CD4-positive, alpha-beta T cell treated with Interleukin-6 at 100 ng/mL for 8 hours (primary cell): ENCODE measurements at places on chromosomes 5 and 9.

DNA sequence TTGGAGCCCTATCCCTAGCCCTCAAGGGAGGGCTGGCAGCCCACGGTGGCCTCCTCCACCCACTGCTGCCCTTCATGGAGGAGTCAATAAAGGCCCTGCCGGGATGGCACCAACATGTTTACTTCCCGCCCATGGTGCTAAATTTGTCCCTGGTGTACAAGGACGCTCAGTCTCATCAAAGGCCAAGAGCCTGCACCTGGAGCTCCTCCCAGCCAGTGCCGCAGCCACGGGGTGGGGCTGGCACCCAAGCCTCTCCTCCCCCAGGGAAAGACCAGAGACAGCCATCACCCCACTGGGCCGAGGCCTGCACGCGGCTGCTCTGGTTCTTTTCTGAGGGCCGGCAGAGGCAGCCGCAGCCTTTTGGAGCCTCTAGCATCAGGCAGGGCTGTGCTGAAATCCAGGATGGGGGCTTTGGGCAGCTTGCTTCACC is 34.8 kb upstream of the RXRA start:
- DNase-seq: no peak

GRCh38 chr9:121839726-121840500 is 188.5 kb downstream of the DAB2IP start:
- DNase-seq: no peak

DNA sequence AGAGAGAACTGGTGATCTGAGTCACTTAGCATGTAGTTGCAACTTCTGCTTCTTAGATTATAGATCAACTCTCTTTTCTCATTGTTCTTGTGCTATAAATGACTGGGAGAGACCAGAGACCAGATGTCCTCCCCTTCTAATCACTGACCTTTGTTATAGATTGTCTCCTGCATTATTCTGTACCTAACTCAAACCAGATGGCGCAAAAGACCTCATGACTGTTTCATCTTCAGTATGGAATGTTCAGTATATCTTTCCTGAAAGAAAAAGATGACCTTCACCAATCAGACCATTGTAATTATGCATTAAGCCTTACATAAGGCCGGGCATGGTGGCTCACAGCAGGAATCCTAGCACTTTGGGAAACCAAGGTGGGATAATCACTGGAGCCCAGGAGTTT is 30.5 kb upstream of the ADAM19 start:
- no peak for DNase-seq

GRCh38 chr5:40082313-40082712 is 597.4 kb upstream of the PTGER4 start:
- no peak for DNase-seq

- no peak for DNase-seq
Measured at GRCh38 chr9:92480291-92480771, 2.0 kb downstream of the ASPN start.

DNA sequence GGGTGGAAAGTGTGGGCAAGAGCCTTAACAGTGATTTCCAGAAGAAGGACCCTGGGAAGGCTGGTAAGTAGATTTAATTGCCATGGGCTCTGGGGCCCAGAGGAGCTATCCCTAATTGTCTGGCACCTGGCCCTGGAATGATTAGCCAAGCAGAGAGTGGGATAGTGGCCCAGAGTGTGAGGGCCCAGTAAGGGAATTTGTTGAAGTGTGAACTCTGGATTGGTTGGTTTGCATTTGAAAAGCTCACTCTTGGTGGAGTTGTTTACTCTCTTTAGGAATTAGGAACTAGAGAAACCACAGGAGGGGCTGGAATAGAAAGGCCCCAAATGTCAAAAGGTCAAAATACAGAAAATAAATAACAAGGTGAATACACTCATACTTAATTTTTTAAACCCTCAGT is 207.1 kb downstream of the GABRG2 start:
- DNase-seq: no peak

- DNase-seq: no peak
Measured at GRCh38 chr5:143557061-143557818, 153.8 kb upstream of the NR3C1 start.

- DNase-seq: no peak
Measured at GRCh38 chr5:10031817-10032216, 217.9 kb downstream of the ATPSCKMT start.

- DNase-seq: no peak
Measured at GRCh38 chr5:12951846-12952245, 992.6 kb downstream of the DNAH5 start.

GRCh38 chr5:8905021-8905420 is 640.9 kb downstream of the SEMA5A start:
- no peak for DNase-seq

DNA sequence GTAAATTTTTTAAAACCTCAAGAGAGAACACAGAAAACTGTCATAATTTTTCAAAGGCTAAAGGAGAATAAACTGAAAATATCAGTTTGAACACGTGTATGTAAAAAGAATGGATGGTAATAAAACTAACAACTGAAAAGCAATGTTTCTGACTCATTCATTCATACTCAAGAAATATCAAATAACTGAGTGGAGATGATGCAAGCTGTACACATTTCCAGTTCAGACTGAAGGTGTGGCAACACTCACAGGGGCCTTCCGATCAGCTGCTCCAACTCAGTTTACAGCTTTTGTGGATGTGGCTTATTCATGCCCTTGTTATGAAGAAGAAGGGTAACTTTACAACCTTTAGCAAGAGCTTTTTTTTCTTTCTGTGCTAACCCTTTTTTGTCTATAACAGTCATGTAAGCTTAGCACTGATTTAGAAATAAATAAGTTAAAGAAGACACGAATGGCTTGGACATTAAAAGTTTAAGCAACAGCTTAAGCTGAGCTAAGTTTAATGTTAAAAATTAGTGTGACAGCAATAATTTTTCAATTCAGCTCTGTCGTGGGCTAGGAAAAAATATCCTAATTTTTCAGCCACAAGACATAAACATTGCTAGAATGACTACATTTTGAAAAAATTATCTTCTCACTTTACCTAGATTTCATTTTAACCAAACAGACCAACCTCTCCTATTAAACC is 453.5 kb downstream of the RAB3C start:
- DNase-seq: peak; percentile 67

GRCh38 chr5:144575736-144576135 is 405.1 kb downstream of the KCTD16 start:
- no peak for DNase-seq

- no peak for DNase-seq
Measured at GRCh38 chr5:151902215-151902614, 22.4 kb downstream of the GLRA1 start.

GRCh38 chr5:118533156-118533555 is 455.2 kb downstream of the DTWD2 start:
- no peak for DNase-seq

DNA sequence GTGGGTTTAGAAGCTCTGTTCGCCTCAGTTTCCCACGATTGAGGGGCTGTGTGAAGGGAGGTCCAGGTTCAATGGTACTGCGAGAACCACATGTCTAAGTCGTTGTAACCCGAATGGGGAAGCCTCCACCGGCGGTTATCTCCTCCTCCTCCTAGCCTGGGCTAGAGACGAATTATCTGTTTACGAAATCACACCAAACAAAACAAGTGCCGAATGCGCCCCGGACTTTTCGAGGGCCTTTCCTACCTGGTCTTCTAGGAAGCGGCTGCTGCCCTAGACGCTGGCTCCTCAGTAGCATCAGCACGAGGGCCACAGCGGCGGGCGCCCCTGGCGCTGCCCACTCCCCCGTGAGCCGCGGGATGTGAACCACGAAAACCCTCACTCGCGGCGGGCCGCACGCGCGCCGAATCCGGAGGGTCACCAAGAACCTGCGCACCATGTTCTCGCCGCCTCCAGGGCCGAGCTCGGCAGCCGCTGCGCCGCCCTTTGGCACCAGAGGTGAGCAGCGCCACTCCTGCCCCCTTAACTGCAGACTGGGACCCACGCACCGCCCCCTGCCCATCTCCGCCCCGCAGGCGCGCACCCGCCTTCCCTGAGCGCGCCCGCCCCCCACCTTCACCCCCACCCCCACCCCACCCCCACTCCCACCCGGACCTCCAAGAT is at the start of gene CDKN2A:
Gene CDKN2A (minus strand): TSS at position 500 of the 663 bp plus-strand sequence.
- DNase-seq: peak; percentile 30

DNA sequence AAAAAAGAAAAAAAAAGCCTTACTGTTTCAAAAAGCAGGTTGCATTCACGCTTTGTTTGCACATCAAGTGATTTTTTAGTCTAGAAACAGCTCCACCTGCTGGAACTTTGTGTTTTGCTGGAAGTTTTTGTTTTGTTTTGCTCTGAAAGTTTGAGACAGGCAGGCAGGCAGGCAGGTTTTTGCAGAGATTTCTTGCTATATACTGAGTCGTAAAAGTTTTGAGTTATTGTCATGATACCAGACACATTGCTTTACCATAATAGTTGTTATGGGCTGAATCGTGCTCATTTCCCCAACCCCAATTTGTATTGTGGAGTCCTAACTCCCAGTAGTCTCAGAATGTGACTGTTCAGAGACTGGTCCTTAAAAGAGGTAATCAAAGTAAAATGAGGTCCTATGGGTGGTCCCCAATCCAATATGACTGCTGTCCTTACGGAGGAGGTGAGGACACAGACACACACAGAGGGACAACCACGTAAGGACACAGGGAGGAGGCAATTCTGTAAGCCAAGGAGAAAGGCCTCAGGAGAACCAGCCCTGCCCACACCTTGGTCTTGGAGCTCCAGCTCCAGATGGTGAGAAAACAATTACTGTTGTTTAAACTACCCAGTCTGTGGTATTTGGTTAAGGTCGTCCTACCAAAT is 20.9 kb downstream of the OR2Y1 start:
- DNase-seq: peak; percentile 52

GRCh38 chr9:72297516-72297915 is 67.5 kb downstream of the ZFAND5 start:
- no peak for DNase-seq

DNA sequence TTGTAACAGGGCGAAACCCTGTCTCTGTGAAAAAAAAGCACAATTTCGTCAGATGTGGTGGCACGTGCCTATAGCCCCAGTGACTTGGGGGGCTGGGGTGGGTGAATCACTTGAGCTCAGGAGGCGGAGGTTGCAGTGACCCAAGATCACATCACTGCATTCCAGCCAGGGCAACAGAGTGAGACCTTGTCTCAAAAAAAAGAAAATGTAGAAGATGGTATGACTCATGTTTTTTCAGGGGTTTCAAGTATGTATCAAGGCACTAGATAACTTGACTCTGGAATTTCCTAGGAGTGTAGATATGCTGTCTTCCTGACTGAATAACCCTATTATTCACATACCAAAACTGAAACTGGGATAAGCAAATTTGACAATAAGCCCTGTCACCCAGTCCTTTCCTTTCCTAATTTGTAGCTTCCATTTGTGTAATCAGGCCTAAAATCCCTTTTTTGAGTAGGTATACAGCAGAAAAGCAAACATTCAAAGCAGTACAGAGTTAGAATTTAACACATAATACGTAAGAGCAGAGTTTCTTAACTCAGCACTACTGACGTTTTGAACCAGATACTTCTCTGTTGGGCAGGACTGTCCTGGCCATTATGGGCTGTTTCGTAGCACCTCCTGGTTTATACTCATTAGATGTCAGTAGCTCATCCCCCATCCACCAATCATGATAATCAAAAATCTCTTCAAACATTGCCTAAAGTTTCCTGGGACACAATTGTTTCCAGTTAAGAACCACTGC is 17.3 kb upstream of the ANKRD18B start:
- DNase-seq: no peak

- no peak for DNase-seq
Measured at GRCh38 chr9:108104991-108105390, 615.4 kb upstream of the KLF4 start.

DNA sequence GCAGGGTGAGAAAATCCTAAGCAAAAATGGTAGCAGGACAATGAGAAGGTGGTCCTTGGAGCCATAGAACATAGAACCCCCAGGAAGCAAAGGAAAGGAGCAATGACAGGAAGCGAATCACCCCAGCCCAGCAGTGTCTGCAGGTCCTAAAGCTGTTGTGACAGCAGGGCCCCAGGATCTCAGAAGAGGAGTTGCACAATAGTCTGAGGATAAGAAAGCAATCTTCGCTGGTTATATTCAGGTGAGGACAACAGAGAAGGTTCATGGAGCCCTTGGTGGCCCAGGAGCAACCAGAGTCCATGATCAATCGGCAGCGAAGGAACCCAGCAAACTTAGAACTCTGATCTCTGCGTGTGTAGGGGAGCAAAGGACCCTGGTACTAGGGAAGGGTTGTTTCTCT is 234.8 kb upstream of the IRX2 start:
- no peak for DNase-seq

GRCh38 chr9:36971935-36972488 is 62.1 kb downstream of the PAX5 start:
- DNase-seq: no peak

- peak; percentile 66 for DNase-seq
Measured at GRCh38 chr5:177071666-177072385, 14.9 kb upstream of the FGFR4 start.

GRCh38 chr9:131289301-131290035 is at the start of gene PLPP7:
PLPP7 (plus strand) TSS chr9:131289723; CDS start chr9:131289998, 275 bp downstream.
- DNase-seq: no peak

DNA sequence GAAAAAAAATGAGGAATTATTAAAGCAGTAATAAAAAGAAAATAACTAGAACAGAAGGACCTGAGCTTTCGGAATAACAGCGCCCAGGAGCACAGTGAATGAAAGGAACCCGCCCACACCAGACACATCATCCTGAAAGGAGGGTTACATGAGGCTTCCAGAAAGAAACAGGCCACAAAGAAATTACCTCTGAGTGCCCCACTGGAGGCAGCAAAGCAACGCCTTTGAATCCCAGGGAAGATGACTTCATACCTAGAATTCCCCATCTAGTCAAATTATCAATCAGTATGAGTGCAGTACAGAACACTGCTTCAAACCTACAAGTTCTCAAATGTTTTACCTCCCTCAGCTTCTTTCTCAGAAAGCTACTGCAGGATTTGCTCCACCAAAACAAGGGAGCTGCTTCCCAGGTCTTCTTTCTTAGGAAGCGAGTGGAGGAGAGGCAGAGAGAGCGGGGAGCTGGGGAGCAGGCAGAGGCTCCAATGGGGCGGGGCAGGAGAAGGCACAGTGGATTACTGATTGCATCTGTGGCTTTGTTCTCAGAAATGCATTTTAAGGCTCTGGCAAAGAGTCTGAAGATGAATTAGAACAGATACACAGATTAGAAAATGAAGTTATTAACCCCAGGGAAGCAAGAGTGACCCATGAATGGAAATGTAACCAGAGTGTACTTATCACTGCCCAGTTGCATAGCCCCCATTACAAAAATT is 87.1 kb downstream of the SEMA4D start:
- peak; percentile 32 for DNase-seq

DNA sequence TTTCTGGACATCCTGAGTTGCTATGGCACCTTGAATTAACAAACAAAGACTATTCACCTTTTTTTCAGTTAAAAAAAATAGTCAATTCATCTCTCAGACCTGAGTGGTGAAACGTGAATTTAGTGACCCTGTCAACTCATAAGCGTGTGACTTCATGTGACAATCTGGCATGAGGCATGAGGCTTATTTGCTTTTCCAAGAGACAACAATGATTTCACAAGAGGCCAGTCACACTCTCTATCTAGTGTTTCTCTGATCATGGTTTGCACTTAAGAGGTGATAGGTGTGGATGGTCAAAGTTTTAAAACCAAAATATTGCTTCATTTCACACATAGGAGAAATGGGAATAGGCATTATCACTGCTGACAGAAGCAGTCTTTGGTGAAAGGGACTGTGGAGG is 559.6 kb upstream of the ACO1 start:
- no peak for DNase-seq

- DNase-seq: peak; percentile 38
Measured at GRCh38 chr9:97703437-97704344, 6.6 kb upstream of the XPA start.

GRCh38 chr5:167652690-167653089 is 638.8 kb upstream of the WWC1 start:
- DNase-seq: no peak

GRCh38 chr5:116841734-116842133 is 267.1 kb upstream of the SEMA6A start:
- no peak for DNase-seq

GRCh38 chr9:1298046-1298445 is 247.9 kb downstream of the DMRT2 start:
- DNase-seq: no peak
